ENCODE measurements at places on chromosomes 7 and 10.
A peak's percentile ranks its signal among the peaks of the same experiment; 100 is the strongest.

DNA sequence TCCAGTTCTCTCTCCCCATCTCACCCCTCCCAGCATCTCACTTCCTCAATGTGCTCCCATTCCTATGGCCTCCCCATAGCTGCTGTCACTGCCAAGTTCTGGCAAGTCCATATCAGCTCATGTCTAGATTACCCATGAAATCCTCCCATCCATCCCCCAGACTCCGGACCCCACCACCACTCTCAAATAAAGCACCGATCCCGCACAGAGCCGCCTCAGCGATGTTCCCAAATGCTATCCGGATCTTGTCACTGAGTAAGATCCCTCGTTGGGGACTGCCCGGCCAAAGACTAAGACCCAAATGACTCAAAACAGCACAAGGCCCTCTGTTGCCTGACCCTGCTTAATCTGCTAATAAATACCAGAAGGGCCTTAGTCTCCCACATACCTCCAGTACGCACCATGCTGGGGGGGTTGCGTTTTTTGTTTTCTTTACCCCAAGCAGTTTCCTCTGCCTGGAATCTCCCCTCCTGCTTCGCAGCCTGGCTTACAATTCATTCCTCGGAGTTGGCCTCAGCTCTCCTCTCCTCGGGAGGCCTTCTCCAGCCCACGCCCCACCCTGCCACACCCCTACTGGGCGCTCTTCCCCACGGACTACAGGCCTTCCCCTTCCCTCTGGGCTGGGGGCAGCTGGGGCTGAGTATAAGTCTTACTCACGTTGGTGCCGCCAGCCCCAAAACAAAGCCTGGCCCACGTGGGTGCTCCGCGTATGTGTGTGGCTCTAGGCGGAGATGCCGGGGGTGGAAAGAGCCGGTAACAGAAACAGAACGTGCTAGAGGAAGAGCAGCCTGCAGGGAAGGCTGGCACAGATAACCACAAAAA, 1.8 kb upstream of the DUSP5 start:
- DNase-seq: peak; percentile 97

DNA sequence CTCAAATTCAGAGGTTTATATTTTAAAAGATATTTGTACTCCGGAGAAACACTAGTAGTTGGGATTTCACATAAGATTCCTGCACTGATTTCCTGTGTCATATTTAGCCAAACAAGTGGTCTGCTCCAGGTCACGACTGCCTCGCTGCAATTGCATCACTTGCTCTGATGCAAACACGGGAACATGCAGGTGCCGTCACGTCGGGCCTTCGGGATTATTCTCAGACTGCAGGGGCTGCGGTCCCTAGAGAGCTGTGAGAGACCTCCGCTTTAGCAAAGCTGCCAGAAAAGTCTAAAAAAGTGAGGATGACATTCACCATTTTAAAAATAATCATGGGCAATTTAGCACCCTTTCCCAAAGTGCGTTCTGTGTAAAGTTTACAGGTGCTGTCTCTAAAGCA, 93.5 kb upstream of the DDC start:
- DNase-seq: no peak

DNA sequence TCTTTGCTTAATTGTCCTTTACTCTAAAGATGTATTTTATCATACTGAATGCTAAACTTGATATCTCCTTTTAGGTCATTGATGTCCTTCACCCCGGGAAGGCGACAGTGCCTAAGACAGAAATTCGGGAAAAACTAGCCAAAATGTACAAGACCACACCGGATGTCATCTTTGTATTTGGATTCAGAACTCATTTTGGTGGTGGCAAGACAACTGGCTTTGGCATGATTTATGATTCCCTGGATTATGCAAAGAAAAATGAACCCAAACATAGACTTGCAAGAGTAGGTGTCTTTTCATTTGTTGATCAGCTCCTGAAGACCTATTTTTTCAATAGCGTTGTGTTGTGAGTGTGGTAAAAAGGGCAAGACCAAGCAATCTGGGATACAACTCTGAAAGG, 1.8 kb downstream of the RPS24 start:
- DNase-seq: no peak

DNA sequence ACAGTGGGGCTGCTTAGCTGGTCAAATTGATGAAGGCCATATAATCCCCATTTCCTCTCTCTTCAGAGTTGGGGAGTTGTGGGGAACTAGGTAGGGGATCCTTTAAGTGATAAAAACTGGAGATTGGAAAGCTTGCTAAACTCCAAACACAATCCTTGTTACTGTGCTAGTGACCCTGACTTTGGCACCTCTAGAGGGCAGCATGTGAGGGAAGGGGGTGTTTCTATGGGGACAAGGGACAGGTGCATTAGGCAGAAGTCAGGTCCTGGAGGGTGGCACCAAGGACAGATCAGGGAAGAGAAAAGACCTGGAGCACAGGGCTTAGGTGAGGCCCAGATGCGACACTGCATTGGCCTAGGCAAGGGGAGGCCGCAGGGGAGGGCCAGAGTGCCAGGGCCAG, 66.9 kb downstream of the CDHR3 start:
- DNase-seq: no peak

DNA sequence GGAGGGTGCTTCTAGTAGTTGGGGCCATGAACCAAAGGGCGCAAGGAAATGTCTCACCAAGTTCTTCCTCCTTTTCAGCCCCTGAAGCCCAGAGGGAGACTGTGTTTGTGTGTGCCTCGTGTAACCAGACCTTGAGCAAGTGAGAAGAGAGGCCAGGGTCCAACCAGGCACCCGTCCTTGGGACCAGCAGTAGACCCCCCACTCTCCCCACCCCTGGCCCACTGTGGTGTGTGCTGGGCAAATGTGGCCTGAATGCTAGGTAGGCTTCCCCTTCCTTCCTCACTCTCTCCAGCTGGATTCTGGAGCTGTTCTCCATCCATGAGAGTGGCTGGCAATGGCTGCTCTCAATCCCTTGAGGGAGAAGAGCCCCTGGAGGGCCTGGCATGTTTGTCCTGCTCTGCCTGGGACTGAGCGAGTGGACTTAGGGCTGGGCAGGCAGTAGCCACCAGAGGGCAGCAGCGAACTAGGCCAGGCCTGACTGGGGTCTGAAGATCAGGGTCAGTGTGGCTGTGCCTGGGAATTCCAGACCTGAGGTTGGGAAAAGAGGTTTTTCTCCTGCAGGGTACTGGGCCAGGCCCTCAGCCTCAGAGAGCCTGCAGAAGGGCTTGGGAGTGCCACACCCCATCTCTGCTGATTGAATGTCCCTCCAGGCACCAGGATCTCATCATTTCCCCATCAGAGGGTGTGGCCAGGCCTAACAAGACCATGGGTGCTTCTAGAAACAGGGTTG, 12.5 kb downstream of the SFRP5 start:
- peak; percentile 61 for DNase-seq

GRCh38 chr10:75664968-75665367, 233.5 kb downstream of the LRMDA start:
- DNase-seq: no peak

- DNase-seq: no peak
Observed at GRCh38 chr7:92634205-92634604, 44.0 kb upstream of the FAM133B start.

DNA sequence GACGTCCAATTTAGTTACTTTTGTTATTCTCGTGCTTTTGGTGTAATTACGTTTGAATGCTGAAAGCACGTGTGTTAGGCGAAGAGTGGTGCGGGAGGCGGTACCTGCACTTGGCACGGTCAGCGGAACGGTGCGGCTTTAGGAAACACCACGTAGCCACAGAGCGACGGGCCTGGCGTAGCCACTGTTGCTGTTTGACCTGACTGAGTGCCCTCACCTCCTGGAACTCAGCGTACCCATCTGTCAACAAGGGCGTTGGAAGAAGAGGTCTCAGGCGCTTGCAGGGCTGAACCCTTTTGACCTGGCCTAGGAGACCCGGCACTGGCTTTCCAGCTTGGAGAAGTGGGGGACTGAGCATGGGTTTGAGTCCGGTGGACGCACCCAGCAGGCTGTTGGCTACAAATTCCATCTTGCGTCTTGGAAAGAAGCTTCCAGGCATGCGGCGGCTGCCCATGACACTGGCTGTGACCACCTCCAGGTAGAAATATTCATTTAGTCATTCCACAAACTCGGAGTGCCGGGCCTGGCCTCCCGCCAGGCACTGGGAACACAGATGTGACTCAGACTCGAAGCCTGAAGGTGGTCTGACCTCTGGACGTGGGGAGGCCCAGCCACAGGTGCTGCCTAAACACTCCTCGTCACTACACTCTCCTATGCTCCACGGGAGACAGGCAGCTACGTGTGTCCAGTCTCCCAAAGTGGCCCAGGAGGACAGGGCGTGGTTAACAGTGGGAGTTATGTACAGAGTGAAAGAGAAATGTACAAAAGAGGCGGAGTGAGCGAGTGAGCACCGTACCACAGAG, 22.2 kb downstream of the FAM20C start:
- DNase-seq: peak; percentile 49

GRCh38 chr7:7352845-7353244, 170.5 kb downstream of the C1GALT1 start:
- no peak for DNase-seq

DNA sequence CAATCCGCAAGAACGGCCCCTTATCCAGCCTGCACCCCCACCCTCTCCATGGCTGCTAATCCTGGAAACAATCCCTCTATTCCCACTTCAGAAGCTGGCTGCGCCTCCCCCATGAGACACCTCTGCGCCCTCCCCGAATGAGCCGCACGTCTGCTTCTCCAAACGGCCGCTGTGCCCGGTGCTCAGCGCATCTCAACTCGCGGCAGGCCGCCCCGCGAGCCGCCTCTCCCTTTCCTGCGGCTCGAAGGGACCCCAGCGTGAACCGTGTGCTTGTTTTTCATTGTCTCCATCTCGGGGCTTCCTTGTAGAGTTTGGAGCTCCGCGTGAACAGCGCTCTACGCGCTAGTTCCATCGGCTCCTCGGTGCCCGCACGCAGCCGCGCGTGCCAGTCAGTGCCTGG, 20.8 kb upstream of the FXYD4 start:
- no peak for DNase-seq

GRCh38 chr7:69814421-69814962, 216.2 kb downstream of the AUTS2 start:
- peak; percentile 49 for DNase-seq

- no peak for DNase-seq
Observed at GRCh38 chr7:104981672-104982037, 32.4 kb upstream of the KMT2E start.

DNA sequence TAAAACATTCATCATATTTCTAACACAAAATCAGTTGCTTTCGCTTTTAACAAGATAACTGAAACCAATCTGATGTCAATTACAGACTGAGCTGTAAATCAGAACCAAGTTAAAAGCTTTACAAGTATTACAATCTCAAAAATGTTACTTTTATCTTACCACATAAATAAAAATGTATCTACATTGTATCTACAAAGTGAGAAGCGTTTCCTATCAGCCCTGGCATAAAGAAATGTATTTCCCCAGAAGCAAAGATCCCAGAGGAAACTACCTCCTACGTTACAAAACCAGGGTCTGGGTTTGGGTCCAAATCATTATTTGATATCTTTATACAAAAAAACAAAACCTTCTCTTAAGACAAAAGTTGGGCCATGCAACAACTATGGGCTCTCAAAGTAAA, 2.6 kb downstream of the SMURF1 start:
- DNase-seq: no peak

DNA sequence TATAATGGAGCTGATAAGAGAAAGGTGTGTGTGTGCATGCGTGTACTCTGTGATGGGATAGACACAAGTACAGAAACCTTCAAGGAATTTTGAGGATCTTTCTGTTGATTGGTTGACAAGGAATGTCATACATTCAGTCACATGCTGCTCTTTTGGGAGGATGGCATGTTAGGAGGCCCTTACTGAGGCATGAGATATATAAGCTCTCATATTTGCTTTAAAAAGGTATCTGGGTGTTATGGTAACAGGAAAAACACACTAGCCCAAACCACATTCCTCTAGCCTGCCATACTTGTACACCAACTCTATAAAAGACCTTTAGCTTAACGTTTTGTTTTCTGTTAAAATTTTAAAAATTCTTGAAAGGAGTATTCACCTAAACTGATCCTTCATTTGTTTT, 72.5 kb upstream of the EGFR start:
- no peak for DNase-seq

GRCh38 chr10:114526126-114526503, 121.8 kb upstream of the AFAP1L2 start:
- DNase-seq: peak; percentile 28

GRCh38 chr10:125779403-125780327, 4.0 kb upstream of the MMP21 start:
- DNase-seq: no peak

- no peak for DNase-seq
Observed at GRCh38 chr7:137122145-137122544, 221.4 kb downstream of the PTN start.

- no peak for DNase-seq
Observed at GRCh38 chr7:124263232-124263827, 230.5 kb upstream of the TMEM229A start.

GRCh38 chr10:15035385-15036301, 8.1 kb upstream of the OLAH start:
- peak; percentile 31 for DNase-seq

GRCh38 chr10:129275886-129276285, 191.2 kb upstream of the MGMT start:
- DNase-seq: no peak

DNA sequence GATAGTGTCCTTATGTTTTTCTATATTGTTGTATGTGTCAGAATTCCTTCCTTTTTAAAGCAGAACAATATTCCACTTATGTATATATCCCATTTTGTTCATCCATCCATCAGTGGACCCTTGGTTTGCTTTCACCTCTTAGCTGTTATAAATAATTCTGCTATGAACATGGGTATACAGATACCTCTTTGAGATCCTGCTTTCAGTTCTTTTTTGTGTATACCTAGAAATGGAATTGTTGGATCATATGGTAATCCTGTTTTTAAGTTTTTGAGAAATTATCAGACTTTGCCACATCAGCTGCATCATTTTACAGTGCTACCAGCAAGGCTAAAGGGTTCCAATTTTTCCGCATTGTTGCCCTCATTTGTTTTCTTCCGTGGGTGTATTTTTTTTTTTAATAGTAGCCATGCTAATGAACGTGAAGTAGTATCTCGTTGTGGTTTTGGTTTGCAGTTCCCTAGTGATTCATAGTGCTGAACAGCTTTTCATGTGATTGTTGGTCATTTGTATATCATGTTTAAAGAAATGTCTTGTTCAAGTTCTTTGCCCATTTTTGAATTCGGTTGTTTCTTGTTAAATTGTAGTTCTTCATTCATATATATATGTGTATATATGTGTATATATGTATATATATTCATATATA, 87.8 kb downstream of the LCOR start:
- peak; percentile 66 for DNase-seq

GRCh38 chr7:36051501-36051900, 101.6 kb upstream of the EEPD1 start:
- no peak for DNase-seq

- DNase-seq: peak; percentile 22
Observed at GRCh38 chr10:117318909-117319308, 56.3 kb downstream of the PDZD8 start.

DNA sequence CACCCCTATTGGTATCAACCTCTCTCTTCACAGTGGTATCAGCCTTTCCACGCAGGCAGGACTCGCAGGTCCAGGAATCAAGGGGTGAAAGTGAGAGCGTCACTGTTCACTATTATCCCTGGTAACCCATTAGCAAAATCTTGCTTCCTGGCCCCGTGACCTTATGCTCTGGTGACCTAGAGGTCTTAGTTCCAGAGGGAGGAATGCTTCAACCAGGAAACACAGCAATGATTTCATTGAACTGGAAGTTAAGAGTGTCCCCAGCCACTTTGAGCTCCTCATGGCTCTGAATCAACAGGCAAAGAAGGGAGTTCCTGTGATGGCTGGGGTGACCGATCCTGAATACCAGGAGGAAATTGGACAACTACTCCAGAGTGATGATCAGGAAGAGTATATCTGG, 90.6 kb downstream of the CUL2 start:
- no peak for DNase-seq

GRCh38 chr10:75967491-75967890, 536.1 kb downstream of the LRMDA start:
- DNase-seq: no peak
